ENCODE measurements at places on chromosomes 16 and 17.

- no peak for DNase-seq
These were observed 102.8 kb upstream of the KCNJ16 start for GRCh38 chr17:69972251-69972650.

DNA sequence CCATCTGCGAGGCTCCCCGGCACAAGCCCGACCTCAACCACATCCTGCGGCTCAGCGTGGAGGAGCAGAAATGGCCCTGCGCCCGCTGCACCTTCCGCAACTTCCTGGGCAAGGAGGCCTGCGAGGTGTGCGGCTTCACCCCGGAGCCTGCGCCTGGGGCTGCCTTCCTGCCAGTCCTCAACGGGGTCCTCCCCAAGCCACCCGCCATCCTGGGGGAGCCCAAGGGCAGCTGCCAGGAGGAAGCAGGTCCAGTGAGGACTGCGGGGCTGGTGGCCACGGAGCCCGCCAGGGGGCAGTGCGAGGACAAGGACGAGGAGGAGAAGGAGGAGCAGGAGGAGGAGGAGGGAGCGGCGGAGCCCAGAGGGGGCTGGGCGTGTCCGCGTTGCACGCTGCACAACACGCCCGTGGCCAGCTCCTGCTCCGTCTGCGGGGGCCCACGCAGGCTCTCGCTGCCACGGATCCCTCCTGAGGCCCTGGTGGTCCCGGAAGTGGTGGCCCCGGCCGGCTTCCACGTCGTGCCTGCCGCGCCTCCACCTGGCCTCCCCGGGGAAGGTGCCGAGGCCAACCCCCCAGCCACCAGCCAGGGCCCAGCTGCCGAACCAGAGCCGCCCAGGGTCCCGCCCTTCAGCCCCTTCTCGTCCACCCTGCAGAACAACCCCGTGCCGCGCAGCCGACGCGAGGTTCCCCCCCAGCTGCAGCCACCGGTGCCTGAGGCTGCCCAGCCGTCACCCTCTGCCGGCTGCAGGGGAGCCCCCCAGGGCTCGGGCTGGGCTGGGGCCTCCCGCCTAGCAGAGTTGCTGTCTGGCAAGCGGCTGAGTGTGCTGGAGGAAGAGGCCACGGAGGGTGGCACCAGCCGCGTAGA is 13.1 kb upstream of the PRR35 start:
- no peak for DNase-seq

GRCh38 chr16:54579106-54579728 is 292.6 kb upstream of the IRX3 start:
- DNase-seq, result no peak

- DNase-seq, result no peak
These were observed 92.4 kb upstream of the CDYL2 start for GRCh38 chr16:80896776-80897175.

DNA sequence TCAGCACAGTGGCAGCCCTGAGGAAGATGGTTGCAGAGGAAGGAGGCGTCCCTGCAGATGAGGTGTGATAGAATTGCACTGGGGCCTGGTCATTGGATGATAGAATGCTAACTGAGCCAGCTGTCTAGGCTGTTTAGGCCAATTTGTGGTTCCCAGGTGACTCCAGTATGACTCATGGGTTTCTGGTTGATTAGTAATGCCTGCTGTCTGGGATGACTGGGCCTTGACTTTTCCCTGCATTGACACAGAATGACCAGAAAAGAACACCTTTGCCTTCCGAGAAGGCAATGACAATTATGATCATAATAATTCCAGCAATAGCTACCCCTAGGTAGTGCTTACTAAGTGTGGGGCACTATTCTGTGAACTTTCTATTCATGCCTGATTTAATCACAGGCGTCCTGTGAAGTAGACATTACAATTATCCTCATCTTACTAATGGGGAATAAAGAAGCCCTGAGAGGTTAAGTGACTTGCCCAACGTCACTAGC is 31.5 kb downstream of the USP43 start:
- no peak for DNase-seq

DNA sequence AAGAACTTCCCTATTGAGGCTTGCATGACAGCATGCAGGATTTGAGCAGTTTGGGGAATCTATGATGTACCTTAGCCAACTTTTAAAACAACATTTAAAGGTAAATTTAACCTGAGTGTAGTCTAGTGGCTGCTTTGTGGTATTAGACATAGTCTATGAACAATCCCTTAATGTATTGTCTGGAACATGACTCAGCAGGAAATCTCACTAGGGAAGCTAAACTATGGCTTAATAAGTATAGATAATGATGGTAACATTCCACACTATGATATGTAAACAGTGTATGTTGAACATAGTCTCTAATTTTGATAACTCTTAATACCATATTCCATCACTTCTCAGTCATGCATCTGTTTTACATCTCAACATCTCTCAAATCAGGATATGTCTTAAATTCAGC is 52.1 kb upstream of the SLC12A3 start:
- DNase-seq, result no peak

GRCh38 chr16:4115949-4116318 is 308 bp downstream of the ADCY9 start:
- DNase-seq, result no peak

Measured in NCI-H2107 (cell line).